ENCODE measurements at places on chromosomes 3 and 15.

- DNase-seq = no peak
Observed at GRCh38 chr3:60812502-60812901, 438.8 kb downstream of the FHIT start.

- no peak for DNase-seq
Observed at GRCh38 chr3:175266478-175266877, 407.3 kb downstream of the NAALADL2 start.

- DNase-seq = no peak
Observed at GRCh38 chr3:120145542-120146285, 51.5 kb upstream of the GSK3B start.

- peak; percentile 83 for DNase-seq
Observed at GRCh38 chr3:71066849-71067261, 516.7 kb downstream of the FOXP1 start.

DNA sequence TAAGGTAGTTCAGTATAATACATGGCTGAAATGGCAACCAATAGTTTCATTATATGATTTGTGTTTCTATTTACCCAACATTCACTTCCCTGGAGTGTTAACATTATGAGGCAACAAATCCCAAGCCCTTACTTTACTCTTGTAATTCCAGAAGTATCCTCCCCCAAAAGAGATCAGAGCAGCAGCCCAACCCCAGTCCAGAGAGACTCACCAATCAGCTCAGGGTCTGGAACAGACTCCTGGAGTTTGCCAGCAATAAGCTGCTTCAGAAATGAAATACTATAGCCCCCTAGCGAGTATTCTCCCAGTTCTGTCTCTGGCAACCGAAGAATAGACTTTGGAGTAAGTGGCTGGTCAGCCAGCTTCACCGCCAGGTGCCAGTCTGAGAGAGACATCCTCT, 2.5 kb downstream of the UBL7 start:
- no peak for DNase-seq

DNA sequence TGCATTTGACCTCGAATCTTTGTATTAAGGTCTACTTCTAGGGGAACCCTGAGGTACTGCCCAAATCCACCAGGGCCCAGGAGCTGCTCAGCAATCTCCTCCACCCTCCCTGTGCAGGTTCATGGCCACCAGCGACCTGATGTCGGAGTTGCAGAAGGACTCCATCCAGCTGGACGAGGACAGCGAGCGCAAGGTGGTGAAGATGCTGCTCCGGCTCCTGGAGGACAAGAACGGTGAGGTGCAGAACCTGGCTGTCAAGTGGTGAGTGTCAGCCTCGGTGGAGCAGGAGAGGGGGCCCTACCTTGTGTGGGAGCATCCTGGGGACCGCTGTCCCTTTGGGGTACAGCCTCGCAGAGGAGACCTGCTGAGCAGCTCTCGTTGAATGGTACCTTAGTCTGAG, 6.9 kb downstream of the CAND2 start:
- DNase-seq = no peak

Data from HL-60 (cell line).